ENCODE measurements at places on chromosomes 5 and 9.

GRCh38 chr9:21680590-21680989 lies 121.8 kb upstream of the MTAP start:
- DNase-seq = no peak

DNA sequence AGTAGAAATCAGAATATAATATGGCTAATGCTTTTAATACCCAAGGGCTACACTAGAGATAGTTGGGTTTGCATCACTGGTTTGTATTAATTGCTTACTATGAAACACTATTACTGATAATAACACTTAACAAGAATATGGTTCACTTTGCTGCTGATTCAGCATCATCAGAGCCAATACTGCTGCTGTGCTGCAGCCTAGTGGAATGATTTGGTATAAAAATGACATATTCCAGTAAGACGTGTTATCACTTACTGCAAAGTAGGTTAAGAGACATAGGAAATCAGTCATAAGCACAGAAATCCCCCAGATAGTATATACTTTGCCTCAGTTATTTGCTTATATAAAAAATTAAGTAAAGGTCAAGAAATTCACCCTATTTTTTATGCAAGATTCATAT lies 2.8 kb downstream of the CDH10 start:
- no peak for DNase-seq

DNA sequence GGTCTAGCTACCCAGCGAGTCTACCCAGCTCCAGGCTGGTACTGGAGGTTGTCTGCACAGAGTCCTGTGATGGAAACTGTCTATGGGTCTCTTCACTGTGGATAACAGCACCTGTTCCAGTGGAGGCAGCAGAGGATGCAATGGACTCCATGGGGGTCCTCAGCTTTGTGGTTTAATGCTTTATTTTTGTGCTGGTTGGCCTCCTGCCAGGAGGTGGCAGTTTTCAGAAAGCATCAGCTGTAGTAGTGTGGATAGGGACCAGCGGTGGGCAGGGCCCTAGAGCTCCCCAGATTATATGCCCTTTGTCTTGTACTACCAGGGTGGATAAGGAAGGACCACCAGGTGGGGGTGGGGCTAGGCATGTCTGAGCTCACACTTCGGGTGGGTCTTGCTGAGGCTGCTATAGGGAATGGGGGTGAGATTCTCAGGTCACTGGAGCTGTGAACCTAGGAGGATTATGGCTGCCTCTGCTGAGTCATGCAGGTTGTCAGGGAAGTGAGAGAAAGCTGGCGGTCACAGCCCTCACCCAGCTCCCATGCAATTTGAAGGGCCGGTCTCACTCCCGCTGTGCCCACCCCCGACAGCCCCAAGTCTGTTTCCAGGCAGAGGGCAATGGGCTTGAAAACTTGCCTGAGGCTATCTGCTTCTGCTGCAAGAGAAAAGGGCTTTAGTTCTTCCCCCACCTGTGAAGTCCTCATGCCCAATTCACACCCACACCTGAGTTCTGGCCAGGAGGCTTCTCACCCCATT lies 397.1 kb downstream of the TLE1 start:
- no peak for DNase-seq

- DNase-seq = no peak
Measured at GRCh38 chr5:535846-536698, 11.8 kb upstream of the SLC9A3 start.

- no peak for DNase-seq
Measured at GRCh38 chr9:123642291-123643278, 286.6 kb downstream of the CRB2 start.

- no peak for DNase-seq
Measured at GRCh38 chr9:130892477-130893304, 3.9 kb downstream of the QRFP start.

DNA sequence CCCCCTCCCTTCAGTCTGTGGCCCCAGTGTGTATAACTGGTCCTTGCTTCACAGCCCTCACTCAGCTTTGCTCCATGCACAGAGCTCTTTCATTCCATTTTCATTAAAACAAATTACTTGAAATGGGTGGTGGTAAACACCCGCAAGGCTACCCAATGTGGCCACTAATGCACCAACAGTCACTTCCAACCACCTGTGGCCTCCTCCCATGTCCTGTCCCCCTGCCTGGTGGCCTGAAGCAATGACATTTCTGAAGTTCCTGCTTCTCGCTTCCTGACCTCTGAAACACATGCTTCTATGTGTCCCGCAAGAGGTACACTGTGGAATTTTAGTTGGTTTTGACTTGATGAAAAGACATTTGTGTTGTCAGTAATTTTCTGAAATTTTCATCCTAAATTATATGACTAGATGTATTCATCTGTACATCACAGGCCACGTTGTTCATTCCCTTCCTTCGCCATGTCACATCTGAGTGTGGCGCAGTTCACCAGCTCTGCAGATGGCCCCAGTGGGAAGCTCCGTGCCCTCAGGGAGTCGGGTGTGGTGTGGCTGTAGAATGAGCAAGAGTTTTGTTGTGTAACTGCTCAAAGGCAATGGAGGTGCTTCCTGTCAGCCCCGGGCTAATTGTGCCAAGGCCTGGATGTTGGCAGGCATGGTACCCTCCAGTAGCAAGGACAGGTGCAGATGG lies 9.6 kb downstream of the ROPN1L start:
- DNase-seq = no peak

DNA sequence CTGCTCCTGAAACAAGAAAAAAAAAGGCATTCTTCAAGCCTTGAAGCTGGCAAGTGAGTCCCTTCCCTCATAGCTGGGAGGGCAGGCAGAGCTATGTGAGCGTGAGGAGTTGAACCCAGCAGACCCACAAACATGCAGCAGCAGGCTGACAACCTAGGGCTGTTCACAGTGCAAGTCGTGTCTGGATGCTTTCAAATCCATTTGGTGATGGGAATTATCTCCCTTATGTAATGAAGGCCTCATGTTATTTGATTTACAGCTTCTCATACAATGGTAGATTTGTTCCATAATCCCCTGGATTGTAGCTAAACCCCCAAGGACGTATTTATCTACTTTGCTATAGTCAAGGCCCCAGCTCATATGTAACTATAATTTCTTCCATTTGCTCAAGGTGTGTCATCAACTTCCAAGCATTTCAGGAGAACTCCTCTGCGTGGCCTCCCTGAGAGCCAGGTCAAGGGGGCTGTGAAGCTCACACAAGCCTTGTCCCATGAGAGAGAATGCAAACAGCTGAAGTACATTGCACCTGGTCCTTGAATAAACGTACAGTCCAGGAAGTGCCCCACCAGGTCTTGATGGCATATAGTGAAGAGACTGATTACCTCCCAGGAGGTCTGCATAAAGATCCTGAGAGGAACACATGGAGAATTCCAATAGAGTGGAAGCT lies 124.8 kb upstream of the SLC1A3 start:
- no peak for DNase-seq

DNA sequence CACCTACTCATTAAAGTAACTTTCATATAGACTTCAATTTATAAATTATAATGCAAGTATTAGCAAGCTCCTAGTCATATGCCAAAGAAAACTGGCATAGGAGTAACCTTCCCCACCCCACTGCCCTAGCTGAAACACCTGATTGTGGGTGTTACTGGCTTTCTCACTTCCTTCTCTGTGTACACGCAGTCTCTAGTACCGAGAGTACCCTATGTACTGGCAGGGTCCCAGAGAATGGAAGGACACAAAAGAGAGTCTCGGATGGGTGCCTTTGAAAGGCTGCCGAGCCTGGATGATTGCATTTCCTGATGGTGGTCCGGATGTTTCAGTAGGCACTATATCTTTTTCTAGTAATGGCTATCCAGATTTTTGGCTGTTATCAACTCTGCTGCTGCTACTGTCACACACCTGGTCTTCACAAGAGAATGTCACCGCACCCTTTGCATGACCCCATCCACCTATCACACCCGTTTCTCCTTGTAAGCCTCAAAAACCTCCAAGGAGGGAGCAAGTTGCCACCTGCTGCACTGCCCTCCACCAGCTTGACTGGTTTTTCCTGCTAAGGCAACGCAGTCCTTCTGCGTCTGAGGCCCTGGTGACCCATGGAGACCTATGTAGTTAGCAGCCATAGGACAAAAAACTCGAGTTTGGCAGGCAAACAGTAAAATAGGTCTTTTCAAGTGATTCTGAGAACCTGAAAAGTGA lies 53.8 kb upstream of the CLINT1 start:
- DNase-seq = no peak

- DNase-seq = no peak
Measured at GRCh38 chr5:134026521-134027287, 21.9 kb upstream of the VDAC1 start.

- DNase-seq = no peak
Measured at GRCh38 chr5:59789894-59790293, 103.6 kb downstream of the PDE4D start.

DNA sequence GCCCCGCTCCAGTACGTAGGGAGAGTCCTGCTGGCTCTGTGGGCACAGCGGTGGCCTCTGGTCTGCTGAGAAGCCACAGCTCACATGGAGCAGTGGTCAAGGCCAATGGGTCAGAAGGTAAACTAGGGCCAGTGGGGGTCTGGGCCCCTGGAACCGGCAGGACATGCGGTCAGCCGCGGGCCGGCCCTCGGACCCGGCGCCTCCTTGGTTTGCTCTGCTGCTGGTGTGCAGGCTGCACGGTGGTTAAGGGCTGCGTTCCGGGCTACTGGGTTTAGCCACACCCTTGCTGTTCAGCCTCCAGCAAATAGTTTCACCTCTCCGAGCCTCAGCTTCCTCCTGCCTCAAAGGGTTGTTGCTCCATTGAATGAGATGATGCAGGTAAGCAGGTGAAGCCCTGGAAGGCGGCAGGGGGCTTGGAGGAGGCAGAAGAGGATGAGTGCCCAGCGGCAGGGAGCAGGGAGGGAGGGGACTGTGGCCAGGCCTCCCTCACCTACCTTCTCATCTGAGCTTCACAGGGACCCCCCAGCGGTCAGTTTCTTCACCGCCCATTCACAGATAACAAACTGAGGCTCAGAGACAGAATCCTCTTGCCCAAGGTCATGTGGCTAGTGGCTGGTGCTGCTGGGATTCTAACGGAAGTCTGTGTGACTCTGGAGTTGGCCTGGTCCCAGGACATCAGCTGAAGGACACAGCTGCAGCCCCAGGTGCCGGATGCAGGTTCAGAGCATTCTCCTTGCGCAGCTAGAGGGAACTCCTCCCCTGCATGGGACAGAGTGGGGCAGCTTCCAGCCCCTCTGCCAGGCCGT lies 3.7 kb upstream of the COL5A1 start:
- DNase-seq = no peak

- DNase-seq = no peak
Measured at GRCh38 chr9:34334337-34334824, 5.0 kb downstream of the NUDT2 start.

DNA sequence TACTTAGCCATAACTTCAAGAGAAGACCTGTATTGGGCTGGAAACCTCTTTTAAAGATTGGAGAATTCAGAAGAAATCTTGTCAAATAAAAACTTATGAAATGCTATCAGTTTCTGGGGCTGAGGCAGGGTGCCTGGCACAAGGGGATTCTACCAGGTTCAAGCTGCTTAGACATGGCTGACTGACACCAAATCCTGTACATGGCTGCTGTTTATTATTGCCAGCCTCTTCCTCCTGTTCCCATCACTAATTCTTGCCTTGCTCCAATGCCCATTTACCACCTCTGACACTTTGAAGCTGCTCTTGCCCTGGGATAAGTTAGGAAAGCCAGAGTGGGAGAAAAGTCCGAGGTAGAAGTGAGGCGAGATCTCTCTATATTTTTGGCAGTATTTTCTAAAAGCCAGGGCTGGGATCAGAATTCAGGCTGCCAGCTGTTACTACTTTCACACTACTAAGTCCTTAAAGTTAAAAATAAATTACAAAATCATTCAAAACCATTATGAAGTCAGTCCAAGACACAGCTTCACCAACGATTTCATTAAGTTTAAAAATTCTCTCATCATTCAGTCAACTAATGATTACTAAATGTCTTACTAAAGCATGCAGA lies 66.3 kb upstream of the TNFAIP8 start:
- DNase-seq = no peak

- DNase-seq = peak; percentile 81
Measured at GRCh38 chr9:128098297-128099230, 29.0 kb downstream of the PTGES2 start.

DNA sequence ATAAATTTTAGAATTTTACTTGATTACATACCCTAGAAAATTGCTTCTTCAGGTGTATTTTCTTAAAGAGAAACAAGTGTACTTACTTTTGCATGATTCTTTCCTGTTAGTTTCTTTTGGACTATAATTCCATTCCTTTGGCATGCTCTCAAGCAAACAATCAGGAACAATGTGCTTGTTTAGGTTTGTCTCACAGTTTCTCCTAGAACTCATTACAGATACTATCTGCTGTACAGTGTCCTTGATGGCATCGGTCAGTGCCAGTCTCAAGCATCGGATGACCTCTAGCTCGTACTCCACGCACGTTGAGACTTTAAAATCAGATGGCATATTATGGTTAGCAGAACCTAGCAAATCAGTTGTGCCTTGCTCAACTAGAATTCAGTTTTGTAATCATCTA lies 214.9 kb downstream of the KIAA0825 start:
- DNase-seq = no peak

GRCh38 chr5:176446884-176447590 lies 1.1 kb upstream of the FAF2 start:
- DNase-seq = peak; percentile 43

DNA sequence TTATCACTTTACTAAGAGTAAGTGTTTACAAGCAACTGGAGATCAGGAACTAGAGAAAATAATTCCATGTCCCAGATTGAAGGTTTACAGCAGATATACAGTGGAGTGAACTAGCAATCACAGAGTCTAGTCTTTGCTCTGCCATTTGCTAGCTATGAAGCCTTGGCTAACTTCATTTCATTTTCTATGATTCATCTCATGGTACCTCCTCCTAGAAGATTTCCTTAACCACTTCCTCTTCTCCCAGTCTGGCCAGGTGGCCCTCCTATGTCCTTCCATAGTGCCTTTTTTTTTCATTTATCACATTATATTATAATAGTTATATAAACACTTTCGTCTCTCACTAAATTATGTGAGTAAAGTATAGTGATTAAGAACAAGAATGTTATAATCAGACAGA lies 52.1 kb downstream of the GRIA1 start:
- DNase-seq = no peak

DNA sequence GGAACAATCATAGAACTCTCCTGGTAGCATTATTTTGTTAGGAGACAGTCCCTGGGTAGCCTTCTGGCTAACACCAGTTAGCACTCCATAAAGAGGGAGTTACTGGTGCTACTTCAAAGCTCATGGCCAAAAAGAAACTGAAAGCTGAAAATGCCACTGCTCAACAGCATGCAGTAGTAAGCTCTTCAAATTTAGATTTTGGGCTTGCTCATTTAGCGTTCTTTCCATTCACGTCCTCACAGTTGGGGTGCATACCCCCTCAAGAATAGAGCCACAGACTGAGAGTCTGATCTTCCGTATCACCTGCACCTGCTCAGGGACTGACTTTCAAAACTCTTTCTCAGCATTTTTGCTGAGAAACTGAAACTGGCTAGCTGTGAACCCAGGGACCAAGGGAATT lies 24.7 kb downstream of the NTRK2 start:
- DNase-seq = no peak
